HT1080 (cell line): ENCODE measurements at places on chromosomes 13 and 19.
A peak's percentile ranks its signal among the peaks of the same experiment; 100 is the strongest.

DNA sequence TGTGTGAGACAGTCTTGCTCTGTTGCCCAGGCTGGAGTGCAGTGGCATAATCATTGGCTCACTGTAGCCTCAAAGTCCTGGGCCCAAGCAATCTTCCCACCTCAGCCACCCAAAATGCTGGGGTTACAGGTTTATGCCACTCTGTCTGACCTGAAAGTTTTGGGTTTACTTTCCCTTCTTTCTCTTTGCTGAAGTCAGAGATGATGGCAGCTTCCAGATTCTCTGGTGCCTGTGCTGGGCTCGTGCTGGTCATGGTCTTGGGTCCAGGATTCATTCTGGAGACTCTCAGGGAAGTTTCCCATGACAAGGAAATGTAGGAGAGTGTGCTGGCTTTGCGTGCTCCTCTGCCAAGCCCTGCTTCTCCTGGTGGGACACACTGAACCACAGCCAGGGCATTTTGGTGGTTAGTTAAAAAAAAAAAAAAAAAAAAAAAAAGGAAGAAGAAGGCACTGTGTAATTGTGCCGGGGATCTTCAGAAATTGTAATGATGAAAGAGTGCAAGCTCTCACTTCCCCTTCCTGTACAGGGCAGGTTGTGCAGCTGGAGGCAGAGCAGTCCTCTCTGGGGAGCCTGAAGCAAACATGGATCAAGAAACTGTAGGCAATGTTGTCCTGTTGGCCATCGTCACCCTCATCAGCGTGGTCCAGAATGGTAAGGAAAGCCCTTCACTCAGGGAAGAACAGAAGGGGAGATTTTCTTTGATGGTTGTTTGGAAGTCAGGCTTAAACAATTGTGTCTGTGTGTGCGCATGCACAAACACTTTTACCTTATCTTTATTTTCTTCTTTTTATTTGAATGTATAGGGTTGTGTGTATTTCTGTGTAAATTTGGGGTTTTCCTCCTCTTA, at the start of gene ALOX5AP:
Gene ALOX5AP (plus strand): TSS at position 519 of the 847 bp plus-strand sequence. CDS start 63 bp downstream, at position 582.
- no peak for DNase-seq

GRCh38 chr13:61874970-61875579, 459.4 kb upstream of the PCDH20 start:
- DNase-seq = no peak

DNA sequence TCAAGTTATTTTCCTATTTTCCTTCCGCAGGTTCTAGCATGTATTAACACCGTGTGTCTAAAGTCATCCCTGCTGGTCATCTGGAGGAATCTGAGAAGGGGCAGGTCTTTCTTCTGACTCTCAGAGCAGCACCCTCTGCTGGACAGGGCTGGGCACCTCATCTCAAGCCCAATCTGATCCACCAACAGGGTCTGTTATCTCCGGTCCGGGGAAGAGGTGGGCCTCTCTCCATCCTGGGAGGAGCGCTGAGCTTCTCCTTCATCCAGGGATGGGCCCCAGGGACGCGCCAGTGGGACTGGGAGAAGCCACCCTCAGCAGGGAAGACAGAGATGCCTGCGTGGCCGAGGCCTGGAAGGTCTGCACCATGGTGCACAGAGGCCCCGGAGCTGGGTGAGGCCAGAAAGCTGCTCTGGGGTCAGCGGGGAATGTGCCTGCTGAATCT, 26.0 kb upstream of the ZNF331 start:
- DNase-seq = peak; percentile 45

DNA sequence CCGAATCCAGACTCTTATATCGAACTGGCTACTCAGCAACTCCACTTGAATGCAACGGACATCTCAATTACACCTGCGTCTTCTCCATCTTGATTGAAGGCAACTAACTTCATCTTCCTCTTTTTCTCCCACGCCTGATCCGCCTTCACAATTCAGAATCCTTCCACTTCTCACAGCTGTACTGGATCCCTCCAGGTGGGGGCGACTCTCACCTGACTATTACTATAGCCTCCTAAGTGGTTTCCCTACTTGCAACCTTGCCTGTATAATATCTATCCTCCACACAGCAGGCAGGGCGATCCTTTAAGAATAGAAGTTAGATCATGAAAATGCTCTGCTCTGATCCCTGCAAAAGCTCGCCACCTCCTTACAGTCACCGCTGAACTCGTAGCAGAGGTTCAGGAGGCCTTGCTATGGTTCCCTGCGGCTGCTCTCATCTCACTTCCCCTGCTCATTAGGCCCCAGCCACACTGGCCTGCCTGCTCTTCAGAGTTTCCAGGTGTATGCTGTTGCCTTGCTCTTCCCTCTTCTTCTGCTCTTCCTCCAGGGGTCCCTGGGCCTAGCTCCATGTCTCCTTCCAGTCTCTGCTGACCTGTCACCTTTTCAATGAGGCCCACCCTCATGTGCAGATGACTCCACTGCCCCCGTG, 31.9 kb downstream of the RFXAP start:
- DNase-seq = peak; percentile 13

DNA sequence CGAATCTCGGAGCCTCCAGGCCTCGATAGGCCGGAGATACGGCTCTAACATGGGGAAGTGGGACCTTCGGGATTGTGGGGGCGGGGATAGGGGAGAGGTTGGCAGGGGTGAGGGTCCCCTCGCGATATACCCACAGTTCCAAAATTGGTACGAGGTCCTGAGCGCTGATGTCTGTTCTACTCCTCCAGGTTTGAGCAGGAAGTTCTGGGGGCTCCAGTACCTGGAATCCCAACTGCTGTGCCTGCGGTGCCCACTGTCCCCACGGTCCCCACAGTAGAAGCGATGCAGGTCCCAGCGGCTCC, 447 bp downstream of the RBM42 start:
- DNase-seq = no peak

DNA sequence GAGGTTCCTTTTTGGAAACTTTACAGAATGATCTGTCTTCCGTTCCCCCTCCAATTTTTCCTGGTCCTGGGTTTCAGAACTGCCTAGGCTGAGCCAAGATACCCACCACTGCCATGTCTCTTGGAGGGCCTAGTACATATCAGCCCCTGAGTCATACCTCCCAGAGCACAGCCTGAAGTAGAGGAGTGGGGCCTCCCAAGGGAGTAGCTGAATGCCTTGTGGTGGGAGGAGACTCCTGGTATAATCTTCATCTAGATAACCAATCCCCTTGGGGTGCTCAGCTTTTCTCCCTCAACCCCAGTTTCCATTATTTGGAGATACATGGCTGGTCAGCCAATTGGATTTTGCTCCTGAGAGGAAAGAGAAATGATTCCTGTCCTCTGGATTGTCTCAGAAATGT, 30.3 kb downstream of the ZNF763 start:
- no peak for DNase-seq

DNA sequence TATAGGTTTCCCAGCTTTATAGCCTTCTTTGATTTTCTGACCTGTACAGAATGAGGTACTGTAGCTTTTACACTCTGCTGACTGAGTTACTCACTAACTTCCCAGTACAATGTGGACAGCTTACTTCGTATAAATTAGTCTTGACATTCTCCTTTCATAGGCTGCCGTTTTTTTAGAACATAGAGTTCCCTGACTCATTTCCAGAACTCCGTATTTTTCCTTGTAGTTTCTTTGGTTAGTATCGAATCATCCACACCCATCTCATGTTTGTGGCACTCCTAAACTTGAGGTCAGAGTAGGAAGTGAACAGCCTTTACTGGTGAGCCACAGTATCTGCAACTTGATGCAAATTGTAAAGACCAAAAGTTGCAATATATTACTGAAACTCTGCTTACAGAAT, 303.9 kb downstream of the SLITRK5 start:
- peak; percentile 37 for DNase-seq

- DNase-seq = no peak
These were observed 149.6 kb downstream of the TEX29 start for GRCh38 chr13:111469916-111470506.

DNA sequence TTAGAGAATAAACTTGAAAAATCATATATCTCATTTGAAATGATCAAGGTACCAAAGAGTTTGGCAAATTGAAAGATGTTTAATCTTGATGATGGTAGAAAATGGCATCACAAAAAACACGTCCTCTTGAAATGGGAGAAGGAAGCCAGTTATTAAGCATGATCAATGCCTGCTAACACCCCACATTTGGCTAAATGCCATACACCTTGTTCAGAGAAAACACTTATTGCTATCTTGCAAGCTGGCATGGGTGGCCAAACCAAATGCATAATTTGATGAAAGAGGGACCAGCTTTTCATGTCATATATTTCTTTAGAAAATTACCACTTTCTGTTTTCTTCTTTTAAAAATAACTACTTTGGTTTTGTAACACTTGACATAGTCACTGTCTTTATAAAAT, 141.3 kb downstream of the ZAR1L start:
- DNase-seq = no peak

DNA sequence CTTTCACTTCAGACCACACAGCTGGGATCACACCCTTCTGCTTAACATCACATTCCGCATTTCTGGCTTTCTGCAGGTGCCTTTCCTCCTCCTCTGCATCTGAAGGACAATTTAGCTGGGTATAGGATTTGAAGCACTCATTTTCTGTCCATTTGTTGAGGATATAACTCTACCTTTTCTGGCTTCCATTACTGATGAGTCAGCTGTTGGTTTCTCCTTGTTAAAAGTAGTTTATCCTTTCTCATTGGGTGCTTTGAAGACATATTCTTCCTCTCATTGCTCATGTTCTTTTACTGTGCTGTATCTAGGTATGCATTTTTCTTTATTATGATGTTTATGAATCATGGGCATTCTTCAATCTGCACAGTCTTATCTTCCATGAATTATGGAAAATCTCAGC, 199.3 kb upstream of the SOX1 start:
- DNase-seq = no peak

DNA sequence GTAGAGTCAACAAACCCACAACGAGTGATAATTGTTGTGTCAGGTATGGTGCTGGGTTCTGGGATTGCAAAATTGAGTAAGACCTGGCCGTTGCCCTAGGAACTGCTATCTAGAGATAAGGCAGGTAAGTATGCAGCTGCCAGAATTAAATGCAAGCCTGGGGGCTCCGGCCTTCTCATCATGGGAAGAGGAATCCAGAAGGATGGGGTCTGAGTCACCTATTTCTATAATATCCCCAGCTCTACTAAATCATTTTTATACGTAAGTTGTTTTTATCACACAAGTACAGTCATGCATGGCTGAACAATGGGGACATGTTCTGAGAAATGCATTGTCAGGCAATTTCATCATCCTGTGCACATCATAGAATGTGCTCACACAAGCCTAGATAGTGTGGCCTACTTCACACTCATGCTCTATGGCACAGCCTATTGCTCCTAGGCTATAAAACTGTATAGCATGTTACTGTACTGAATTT, 203.0 kb downstream of the KLF5 start:
- DNase-seq = no peak

DNA sequence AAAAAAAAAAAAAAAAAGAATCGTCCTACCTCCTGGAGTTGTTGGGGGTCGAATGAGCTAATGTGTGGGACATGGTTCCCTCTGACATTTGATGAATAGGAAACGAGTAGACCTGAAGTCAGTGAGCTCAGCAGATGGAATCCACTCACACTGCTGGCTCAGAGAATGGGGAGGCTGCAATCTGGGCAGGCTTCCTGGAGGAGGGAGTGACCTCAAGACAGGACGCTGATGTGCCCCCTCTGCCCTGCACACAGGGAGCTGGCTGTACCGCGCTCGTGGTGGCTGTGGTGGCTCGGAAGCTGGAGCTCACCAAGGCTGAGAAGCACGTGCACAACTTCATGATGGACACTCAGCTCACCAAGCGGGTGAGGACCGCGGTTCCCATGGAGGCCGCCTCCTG, 19.8 kb upstream of the ARRDC2 start:
- no peak for DNase-seq

DNA sequence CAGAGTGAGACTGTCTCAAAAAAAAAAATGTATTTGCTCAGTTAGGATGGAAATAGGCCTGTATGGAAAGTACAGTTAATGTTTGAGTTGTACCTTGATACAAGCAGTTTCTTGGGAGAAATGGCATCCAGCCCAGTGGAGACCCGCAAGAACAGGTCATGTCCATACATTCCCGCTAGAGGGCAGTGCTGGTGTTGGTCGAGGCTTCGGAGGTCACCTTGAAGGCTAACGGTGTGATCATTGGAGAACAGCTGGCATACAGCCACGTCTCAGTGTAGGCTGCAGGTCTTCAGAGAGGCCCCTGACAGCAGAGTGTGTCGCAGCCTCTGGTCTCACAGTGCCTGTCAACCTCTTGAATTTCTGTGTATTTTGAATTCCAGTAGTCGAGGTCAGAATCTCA, 7.5 kb downstream of the ZNF610 start:
- DNase-seq = peak; percentile 25

- no peak for DNase-seq
These were observed 19.1 kb downstream of the C19orf12 start for GRCh38 chr19:29695765-29696564.

DNA sequence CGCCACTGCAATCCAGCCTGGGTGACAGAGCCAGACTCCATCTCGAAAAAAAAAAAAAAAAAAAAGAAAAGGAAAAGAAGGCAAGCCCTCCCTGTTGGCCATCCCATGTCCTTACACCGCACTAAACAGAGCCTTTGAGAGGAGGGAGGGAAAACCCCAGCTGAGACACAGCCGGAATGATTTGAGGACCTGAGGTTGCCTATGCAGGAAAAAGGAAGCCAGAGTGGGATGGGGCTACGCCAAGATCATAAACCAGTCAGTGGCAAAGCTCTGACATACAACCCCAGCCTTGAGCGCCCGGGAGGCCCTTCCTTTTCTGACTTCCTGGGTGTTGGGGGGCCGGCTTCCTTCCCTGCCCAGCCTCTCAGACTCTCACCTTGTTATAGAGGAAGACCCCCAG, 12.5 kb upstream of the CHERP start:
- no peak for DNase-seq

- DNase-seq = no peak
These were observed 1.4 kb upstream of the RBM26 start for GRCh38 chr13:79407349-79407979.

GRCh38 chr19:17847538-17848366, at the start of gene JAK3:
TSS of gene JAK3 (minus strand) at chr19:17847982. CDS start at chr19:17844417, 3,565 bp downstream.
- no peak for DNase-seq

DNA sequence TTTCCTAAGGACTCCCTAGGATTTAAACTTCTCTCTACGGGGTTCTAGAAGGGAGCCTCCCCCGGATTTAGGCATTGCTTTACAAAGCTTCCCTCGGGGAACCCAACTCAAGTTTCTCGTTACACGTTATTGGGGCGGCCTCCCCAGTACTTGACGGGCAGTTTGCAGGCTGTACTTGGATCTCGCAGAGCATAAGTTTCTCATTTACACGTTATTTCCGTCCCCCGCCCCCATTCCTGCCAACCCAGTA, 584 bp downstream of the SMG9 start:
- no peak for DNase-seq

GRCh38 chr13:63393112-63393511, 1977.5 kb upstream of the PCDH20 start:
- no peak for DNase-seq

- no peak for DNase-seq
These were observed 132.1 kb downstream of the URI1 start for GRCh38 chr19:30074096-30074495.

- no peak for DNase-seq
These were observed 158.3 kb downstream of the FOXO1 start for GRCh38 chr13:40508127-40508526.

- DNase-seq = no peak
These were observed 1.7 kb downstream of the SMIM24 start for GRCh38 chr19:3478409-3479176.
